ENCODE measurements at places on chromosomes 4 and X. TPM values are rescaled to one million over a fixed set of nuclear protein-coding genes. Genes with fewer than 3 reads are reported as not detected.

CRLF2 gene
- total RNA-seq = 5.6 TPM

PROM1 gene
- 0.64 TPM for total RNA-seq

- DNase-seq = no peak
- no peaks in the 10 kb centered on the region for H3K4me1 ChIP-seq
- no peaks in the 10 kb centered on the region for H3K36me3 ChIP-seq
- H3K4me3 ChIP-seq = no peak overlapping the region
- H3K27ac ChIP-seq = no peak overlapping the region
- H3K27me3 ChIP-seq = peaks cover 24% of the 10 kb centered on the region
These were observed 73.9 kb downstream of the RTL5 start for GRCh38 chrX:72057849-72058248.

GRCh38 chr4:4308800-4309441 is 18.9 kb downstream of the ZBTB49 start:
- H3K4me1 ChIP-seq = no peaks in the 10 kb centered on the region
- H3K4me3 ChIP-seq = no peak overlapping the region
- no peak for DNase-seq
- H3K27ac ChIP-seq = no peak overlapping the region
- H3K27me3 ChIP-seq = no peaks in the 10 kb centered on the region

DNA sequence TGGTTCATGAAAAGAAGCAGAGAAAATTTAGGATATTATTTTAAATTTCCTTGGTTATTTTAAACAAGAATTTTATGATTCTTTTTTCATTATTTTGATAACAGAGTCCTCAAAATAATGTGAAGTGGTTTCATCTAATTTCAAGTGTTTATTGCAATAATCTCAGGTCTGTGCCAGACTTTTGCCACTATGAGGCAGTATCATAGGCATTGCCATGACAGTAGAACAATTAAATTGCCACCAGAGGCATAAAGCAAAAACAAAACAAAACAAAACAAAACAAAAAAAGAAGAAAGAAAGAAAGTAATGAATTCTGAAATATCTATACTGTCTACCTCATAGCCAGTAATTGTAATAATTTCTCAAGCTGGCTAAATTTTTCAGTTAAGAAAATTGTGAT is 739.2 kb downstream of the KCTD8 start:
- no peak for DNase-seq
- H3K4me3 ChIP-seq = no peak overlapping the region
- H3K27ac ChIP-seq = no peak overlapping the region
- H3K4me1 ChIP-seq = no peaks in the 10 kb centered on the region
- no peaks in the 10 kb centered on the region for H3K36me3 ChIP-seq

DNA sequence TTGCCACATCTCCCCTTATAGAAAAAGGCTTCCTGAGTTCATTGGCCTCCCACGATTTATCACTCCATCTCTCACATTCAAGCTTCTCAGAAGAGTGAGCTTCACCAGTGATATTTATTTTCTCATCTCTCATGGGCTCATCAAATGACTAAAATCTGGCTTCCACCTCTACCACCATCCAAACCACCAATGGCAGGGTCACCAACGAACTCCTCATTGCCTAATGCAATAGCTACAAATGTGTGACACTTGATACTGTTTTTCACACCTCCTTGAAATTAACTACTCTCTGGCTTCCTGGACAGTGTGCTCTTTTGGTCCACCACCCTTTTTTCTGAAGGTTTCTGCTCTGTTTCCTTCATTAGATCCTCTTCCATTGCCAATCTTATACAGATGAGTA is 129.0 kb downstream of the SH2D1A start:
- no peaks in the 10 kb centered on the region for H3K36me3 ChIP-seq
- no peaks in the 10 kb centered on the region for H3K27me3 ChIP-seq
- no peak overlapping the region for H3K4me3 ChIP-seq
- H3K4me1 ChIP-seq = peaks cover 16% of the 10 kb centered on the region
- no peak overlapping the region for H3K27ac ChIP-seq
- DNase-seq = no peak

Data from activated T-helper 2 cell treated with anti-CD3 and anti-CD28 coated beads, Interferon-gamma antibody, Interleukin-2, Interleukin-4, amounts not matched to agents 10 μg/mL and 5 μg/mL and 100 μg/mL, durations not matched to agents 14 hours and 24 hours and 36 hours (primary cell).